ENCODE measurements at places on chromosomes 6 and 20.

GRCh38 chr20:24016607-24017457 is 28.3 kb upstream of the GGTLC1 start:
- no peak for DNase-seq

DNA sequence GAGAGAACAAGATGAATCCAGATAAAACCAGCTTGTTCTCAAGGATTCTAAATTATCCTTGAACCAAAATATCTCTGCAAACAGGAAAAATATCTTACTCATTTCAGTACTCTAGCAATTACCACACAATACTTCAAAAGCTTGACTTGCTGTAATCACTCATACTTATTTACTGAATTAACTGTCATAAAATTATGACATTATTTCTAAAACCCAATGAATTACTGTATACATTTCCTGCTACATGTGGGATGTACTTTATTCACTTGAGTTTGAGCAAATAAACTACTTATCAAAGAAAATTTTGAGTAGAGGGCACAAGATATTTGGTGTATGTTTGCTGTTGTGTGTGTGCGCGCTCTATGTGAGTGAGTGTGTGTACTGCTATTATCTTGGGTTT is 9.7 kb downstream of the EIF2S2 start:
- DNase-seq, result no peak

- no peak for DNase-seq
These were observed 8.7 kb upstream of the POU3F2 start for GRCh38 chr6:98825600-98826230.

DNA sequence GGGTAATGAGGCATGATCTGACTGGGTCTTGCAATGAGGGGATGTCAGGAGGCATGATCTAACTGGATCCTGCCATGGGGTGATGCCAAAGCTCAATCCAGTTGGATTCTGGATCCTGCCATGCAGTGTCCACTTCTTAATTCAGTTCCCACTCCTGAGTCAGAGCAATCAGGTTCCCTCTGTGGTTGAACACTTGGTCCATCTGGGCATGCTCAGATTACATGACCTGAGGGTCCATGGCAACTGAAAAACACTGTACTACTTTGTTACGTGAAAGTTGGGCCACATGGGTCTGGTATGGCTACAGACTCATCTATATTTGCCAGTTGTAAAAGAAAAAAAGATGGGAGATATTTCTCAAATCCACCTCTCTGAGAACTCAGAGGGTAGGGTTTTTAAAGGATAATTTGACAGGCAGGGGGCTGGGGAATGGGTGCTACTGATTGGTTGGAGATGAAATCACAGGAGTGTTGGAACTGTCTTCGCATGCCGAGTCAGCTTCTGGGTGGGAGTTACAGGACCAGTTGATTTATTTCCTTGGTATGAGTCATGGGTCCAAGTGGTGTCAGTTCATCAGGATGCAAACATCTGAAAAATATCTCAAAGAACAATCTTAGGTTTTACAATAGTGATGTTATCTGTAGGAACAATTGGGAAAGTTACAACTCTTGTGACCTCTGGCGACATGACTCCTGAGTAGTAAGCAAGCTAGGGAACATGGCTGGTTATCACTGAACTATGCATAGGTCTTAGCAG is 21.6 kb downstream of the C6orf163 start:
- peak; percentile 14 for DNase-seq

DNA sequence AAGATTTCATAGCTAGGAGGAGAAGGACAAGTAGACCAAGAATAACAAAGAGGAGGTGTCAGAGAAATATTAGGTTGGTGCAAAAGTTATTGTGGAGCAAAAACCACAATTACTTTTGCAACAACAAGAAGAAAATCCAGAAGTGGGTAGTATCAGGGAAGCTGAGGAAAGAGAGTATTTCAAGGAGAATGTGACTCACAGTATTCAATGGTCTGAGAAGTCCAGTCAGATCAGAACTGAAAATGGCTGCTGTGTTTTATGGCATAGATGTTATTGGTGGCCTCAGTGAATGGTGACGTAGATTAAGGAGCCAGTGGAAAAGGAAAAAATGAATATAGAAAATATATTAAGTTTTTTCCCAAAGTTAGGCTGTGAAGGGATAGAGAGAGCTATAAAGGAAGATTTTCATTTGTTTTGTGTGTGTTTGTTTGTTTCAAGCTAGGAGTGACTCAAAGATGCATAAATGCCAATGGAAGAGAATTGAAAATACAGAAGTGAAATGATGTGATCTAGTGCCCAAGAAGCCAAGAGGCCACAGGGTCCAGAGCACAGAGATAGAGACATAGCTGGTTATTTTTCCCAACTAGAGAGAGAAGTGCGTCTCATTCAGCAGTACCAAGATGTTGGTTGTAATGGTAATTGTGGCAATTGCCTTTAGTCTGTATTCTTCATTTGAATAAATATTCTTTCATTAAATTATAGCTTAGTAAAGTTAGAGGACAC is 112.8 kb downstream of the ADTRP start:
- no peak for DNase-seq

DNA sequence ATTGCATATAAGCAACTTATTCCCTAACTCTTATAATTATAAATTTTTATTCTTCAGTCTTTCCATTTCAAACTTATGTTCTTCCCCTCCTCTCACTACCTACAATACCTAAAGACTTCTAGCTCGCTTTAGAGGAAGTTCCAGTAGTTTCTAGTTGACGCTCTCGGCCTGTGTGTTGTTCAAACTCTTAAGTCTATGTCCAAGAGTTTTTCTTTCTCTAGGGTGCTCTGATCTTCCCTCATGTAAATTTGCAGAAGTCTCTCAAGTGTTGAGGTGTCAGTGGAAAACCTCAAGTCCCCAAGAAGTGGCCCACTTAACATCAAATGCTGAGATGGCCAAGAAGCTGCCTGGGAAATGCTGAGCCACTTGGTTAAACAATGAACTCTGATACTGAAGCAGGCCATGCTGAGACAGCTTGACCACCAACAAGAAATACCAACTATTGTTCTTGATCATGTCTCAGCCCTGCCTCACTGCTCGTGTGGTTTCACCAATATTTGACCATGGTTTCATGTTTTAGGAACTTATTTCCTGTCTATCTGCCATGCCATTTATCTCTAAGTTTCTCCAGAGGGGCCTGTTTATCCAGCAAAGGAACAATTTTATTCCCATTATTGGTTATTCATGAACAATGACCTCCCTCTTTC is 100.9 kb upstream of the TCF21 start:
- DNase-seq, result no peak

GRCh38 chr6:148472171-148473105 is 129.8 kb downstream of the SASH1 start:
- DNase-seq, result no peak

- DNase-seq, result no peak
These were observed 98.9 kb downstream of the TBC1D7 start for GRCh38 chr6:13229205-13230085.
